ENCODE measurements at places on chromosomes 5 and 9. TPM values are rescaled to one million over a fixed set of nuclear protein-coding genes. Genes with fewer than 3 reads are reported as not detected.

Gene OBP2B
- total RNA-seq, result not detected

Gene C9orf50
- 0.26 TPM for total RNA-seq

Gene GLDC
- total RNA-seq, result 0.33 TPM

Gene MAMDC2
- total RNA-seq, result 4.7 TPM

Gene MARCOL
- not detected for total RNA-seq

Gene DOCK2
- 1.5 TPM for total RNA-seq

Gene DMGDH
- total RNA-seq, result 1.9 TPM

Gene C1QTNF3
- 1.7 TPM for total RNA-seq

Gene IGIP
- total RNA-seq, result 24.0 TPM

Gene STC2
- 159 TPM for total RNA-seq

Gene NEUROG1
- total RNA-seq, result not detected

Measured in smooth muscle cell of the pulmonary artery (primary cell).